ENCODE measurements at places on chromosomes 3 and 15.

- DNase-seq: no peak
These were observed 50.2 kb upstream of the CCR4 start for GRCh38 chr3:32901005-32901932.

DNA sequence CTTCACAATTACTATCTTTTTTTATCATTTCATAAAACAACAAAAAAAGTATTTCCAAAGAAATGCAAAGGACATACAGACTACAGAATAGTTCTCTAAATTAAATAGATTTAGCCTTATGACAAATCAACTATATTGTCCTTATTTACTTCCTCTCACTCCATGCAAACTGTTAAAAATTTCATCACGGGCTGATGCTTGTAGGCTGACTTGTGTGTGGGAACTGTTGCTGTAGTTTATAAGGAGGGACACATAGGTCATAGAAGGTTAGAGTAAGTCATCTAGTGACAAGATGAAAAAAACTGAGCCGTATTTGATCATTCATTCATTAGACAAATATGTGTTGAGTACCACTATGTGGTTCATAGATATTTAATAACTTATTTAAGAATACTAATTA is 232.5 kb upstream of the TBL1XR1 start:
- no peak for DNase-seq

DNA sequence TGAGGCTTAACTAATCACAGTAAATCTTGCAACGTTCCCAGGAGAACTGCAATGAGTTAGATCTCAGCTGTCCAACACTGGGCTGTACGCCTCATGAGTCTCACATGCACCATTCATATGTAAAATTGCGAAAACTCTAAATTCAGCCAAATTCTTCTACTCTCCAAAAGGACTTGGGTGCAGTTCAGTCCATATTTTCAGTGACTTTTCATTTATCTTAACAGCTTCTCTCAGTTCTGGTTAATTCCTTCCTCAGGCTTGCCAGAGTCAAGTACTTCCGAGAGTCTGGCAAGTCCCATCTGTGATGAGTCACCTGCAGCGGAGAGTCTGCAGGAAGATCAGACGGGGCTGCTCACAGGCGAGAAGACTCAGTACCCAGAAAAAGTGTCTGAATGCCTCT is 11.5 kb downstream of the CCDC80 start:
- DNase-seq: no peak

GRCh38 chr3:100600181-100601042 is 9.0 kb upstream of the ADGRG7 start:
- no peak for DNase-seq

- no peak for DNase-seq
These were observed 14.2 kb downstream of the ZNF80 start for GRCh38 chr3:114223143-114223542.

- DNase-seq: no peak
These were observed 13.6 kb downstream of the LMOD3 start for GRCh38 chr3:69108811-69109210.

GRCh38 chr3:3334491-3334890 is 155.0 kb upstream of the CRBN start:
- DNase-seq: no peak

DNA sequence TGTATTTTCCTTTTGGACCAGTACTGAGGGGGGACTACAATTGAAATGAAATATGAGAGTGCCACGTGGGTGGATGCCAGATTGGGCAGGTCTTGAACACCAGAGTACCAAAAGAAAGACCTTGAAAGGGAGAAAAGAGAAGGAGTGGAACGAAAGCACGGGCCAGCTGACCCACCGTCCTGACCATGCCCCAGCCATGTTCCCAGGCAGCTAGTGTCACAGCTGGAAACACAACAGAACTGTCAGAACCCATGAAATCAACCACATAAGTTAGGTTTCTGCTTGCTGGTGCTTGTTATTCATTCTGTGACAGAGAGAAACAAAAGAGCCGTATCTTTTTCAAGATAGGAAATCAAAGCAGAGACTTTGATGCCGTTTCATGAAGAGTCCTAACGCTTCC is 268.8 kb downstream of the MEX3B start:
- no peak for DNase-seq

DNA sequence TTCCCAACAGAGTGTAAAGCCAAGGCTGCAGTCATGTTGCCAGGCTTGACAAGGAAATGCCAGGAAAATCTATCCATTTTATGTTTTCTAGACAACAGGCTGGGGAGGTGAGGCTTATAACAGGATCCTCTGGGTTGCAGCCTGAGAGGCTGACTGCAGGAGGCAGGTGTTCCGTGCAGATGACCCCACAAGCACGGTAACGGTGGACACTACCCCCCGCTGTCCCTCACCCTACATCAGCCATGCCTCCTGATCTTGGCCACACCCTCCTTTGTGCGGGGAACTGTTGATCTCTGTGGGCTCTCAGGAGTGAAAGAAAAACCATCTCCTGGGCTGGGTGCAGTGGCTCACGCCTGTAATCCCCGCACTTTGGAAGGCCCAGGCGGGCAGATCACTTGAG is 68.0 kb upstream of the ADPGK start:
- no peak for DNase-seq

DNA sequence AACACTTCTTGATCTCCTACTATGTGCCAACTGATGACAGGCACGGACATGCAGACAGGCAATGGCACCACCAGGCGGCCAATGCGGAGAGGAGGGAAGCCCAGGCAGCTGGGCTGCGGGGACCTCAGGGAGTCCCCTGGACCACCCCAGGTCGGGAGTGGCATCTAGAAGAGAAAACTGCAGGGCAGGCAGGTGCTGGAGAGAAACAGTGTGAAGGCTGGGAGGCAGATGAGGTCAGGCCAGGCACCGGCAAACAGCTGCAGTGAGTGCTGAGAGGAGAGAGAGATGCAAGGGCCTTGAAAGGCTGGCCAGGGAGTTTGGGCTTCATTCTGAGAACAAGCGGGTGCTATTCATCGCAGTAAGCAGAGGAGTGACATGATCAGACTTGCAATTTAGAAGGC is 29.1 kb downstream of the SLC6A1 start:
- DNase-seq: no peak

- no peak for DNase-seq
These were observed 104.7 kb upstream of the NR2F2 start for GRCh38 chr15:96225642-96226259.
